RKO (cell line): ENCODE measurements at places on chromosomes 5 and 9.
A peak's percentile ranks its signal among the peaks of the same experiment; 100 is the strongest.

DNA sequence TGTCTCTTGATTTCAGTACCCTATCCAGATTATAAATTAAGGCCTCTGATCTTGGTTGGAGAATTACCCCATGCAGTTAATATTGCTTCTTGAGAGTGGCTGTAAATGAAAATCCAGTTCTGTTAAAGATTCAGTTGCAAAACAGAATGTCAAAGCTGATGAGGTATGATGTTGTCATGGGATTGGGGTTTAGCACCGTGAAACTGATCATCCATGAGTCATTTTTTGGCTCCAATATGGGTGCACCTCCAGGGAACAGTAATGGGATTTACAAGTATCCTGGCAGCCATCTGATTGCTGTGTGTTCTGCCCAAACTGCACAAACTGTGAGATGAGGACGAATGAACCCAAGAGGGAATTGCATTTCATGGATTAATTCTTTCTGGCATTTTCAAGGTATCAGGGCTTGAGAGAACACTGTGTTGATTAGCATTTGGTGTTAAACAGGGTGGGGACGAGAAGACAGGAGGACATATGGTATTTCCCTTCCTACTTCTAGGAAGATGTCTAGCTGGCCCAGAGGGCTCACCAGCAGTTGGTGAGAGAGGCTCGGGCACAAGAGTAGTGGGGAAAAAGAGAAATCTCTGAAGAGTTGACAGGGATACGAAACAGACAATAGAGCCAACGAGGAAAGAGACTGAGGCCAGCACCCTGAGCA is 214.7 kb downstream of the GAS1 start:
- peak; percentile 74 for DNase-seq

- DNase-seq = no peak
These were observed 207.0 kb downstream of the AOPEP start for GRCh38 chr9:94933511-94933828.

GRCh38 chr5:179345433-179346321 is at the start of gene ADAMTS2:
Gene ADAMTS2, minus strand, starts transcription at chr5:179345461. Its CDS starts 133 bp downstream, at chr5:179345328.
- DNase-seq = no peak

GRCh38 chr9:130042406-130042884 is 544 bp downstream of the FNBP1 start:
- DNase-seq = no peak

DNA sequence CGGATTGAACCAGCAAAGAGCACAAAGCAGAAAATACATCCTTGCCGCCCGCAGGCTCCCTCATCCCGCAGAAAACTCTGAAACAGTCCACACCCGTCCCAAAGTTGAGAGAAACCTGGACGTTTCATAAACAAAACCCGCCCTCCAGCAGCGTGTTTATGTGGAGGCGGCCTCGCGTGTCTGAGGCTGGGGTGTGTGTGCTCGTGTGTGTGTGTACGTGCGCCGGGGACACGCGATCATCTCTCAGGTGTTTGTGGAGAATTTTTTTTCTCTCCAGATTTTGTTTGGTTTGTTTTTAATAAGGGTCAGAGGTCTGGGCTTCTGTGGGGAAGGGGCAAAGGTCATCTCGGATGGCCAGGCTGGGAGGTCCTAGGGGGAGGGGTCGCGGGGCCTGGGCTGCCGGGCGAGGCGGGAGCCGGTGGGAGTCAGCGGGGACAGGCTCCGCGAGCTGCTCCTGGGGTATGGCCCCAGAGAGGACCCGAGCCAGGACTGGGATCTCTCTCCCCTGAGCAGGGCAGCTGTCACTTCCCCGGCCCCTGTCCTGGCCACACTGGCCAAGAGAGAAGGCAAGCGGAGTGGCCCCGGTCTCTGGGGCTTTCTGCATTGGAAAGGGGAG is 206.4 kb downstream of the C9orf50 start:
- peak; percentile 42 for DNase-seq

- no peak for DNase-seq
These were observed 914 bp upstream of the CD72 start for GRCh38 chr9:35618854-35619799.

- no peak for DNase-seq
These were observed 139.0 kb upstream of the GABRP start for GRCh38 chr5:170644501-170644900.

DNA sequence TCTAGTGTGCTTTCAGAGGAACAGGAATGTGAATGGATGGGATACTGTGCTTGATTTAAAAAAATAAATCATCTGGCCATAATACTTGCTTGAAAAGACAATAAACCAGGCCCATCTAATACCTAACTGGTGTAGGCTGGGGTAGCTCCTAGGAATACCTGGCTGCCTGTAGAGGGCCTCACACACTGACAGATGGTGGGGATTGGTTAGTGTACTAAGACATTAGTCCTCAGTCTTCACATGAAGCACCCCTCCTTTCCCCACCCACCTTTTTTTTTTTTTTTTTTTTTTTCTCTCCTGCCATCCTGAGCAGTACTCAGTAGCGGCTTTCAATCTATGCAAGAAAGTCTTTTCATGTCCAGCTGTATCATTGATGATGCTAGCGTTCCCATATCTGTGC is 130.5 kb downstream of the ADGRV1 start:
- no peak for DNase-seq

- DNase-seq = no peak
These were observed 173.0 kb downstream of the MACROH2A1 start for GRCh38 chr5:135225856-135226560.
